ENCODE measurements at places on chromosomes 7 and 10.

DNA sequence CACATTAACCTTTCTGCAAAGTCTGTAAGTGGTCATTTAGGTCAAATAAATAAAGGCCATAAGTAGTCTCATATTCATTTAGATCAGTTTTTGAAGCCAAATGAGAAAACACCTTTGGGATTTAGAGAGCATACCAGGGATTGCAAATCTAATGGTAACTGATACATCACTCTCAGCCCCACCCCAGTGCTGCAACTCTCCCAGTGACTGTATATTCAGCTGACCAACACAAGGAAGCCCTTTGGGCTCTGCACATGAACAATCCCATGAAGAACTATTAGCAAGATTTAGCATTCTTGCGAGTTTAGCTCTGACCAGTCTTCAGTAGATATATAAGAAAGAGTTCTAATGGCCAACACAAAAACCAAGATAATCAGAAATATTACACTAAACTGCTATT lies 252.3 kb downstream of the CSTF2T start:
- DNase-seq: no peak

DNA sequence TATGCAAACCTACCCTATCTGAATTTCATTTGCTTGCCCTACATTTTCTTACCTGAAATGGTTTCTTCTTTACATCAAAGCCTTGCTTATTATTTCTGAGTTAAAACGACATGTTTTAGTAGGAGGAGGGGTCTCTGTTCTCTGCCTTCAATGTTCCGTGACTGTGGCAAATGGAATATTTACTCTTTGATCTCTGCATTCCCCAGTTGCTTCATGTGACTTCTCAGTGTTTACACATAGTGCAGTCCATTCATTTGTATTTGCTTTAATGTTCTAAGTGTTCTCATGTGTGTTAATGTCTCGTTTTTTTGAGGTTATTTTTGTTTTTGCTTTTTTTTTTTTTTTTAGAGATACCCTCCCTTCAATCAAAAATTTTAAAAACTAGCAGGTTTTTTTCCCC lies 75.8 kb downstream of the GNAI1 start:
- no peak for DNase-seq

GRCh38 chr7:48280100-48280499 lies 108.8 kb downstream of the ABCA13 start:
- peak; percentile 50 for DNase-seq

DNA sequence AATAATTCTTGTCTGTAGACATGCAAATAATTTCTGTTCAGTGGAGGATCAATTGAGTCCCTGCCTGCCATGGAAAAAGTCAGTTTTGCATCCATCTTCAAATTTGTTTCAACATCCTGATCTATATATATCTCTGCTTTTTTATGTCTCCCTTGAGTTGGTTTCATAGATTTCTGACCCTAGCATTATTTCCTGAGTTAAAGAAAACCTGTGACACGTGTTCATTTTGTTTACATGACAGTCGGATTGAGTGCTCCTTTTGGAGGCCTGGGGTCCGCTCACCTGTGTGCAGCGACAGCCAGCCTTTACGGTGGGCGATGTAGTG lies 674 bp downstream of the MRPS24 start:
- DNase-seq: no peak

GRCh38 chr7:108266491-108266890 lies 136.3 kb upstream of the LAMB4 start:
- DNase-seq: no peak

Measured in smooth muscle cell of the brain vasculature (primary cell).